ENCODE measurements at places on chromosomes 4 and X.

GRCh38 chrX:106791495-106791894 lies 11.0 kb upstream of the TBC1D8B start:
- no peak for DNase-seq

DNA sequence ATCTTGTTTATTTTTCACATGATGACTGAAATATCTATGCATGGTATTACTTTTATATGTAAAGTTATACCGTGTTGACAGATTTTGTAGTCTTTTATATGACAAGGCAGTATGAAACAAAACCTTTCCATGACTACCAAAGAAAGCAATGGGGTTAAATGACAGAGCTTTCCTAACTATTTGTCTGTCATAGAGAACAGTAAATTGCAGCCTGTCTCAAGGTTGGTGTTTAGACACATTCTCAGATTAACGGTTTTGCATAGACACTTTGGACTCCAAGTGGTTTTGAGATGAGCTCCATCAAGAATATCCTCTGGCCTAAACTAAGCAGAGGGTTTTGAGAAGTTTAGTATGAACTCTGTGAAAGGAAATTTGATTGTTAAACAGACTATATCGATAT lies 180.7 kb upstream of the TENM3 start:
- no peak for DNase-seq

- DNase-seq, result no peak
These were observed 35.2 kb downstream of the SLC10A7 start for GRCh38 chr4:146486565-146486964.

DNA sequence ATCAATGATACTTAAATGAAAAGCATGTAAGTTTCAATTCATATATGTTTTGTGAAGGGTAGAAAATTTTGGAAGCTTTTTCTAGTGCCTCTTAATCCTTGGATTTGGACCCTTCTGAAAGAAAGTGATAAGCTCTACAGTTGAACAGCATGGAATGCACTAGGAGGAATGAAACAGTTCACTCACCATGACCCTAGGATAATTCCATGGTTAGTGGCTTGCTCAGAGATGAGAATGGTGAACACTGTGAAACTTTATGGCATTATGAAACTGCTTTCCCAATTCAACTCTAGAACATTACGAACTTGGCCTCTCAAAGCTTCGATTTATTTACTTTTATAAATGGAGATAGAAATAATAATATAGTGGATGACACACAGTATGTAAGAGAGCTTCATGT lies 88.9 kb upstream of the FAT4 start:
- DNase-seq, result no peak

DNA sequence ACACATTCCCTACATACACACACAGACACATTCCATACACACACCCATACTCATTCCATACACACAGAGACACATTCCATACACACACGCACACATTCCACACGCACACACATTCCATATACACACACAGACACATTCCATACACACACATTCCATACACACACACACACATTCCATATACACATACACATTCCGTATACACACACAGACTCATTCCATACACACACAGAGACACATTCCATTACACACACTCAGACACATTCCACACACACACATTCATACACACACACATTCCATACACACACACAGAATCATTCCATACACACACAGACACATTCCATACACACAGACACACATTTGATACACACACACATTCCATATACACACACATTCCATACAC lies 15.2 kb downstream of the LINC00632 start:
- DNase-seq, result no peak

GRCh38 chr4:169246279-169246678 lies 24.5 kb downstream of the SH3RF1 start:
- DNase-seq, result no peak

DNA sequence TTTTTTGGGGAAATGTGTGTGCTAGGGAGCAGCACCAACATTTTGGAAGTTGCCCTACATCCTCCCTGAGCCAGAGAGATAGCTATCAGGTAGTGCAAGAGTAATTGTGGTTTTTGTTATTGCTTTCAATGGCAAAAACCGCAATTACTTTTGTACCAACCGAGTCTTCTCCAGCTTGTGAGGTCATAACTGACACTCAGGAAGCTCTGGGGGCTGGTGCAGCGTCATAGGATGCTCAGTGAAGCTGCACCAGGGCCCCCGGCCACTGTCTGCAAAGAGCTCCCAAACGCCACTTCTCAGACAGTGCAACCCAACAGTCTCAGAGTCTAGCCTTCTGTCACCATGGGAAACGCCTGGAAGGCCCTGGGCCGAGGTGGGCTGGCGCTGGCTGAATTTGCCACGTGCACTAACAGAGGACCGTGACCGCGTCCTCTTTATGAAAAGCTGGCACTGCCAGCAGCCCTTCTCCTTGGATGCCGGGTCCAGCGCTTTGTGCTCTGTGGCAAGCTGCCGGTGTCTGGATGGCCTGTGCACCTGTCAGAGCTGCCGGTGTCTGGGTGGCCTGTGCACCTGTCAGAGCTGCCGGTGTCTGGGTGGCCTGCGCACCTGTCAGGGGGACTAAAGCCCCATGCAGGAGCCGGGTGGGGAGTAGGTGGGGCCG lies 19.4 kb downstream of the SH3TC1 start:
- DNase-seq, result no peak

DNA sequence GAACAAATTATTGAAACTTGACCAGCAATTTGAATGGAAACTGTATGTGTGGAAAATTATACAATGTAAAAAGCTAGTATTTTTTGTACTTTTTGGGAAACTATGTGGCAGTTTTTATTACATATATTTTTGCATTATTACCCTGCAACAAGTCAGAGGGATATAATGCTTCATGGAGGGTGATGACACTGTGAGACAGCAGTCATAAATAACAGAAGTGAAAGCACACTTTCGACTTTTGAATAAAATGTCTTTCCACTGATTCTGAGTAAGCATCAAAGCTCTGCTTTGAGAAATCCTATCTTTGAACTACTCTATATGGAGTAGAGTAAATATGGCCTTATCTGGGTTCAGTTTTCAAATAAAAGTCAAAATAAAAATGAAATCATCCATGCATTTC lies 122.6 kb upstream of the PABPC4L start:
- no peak for DNase-seq

GRCh38 chr4:162506253-162506652 lies 342.5 kb upstream of the FSTL5 start:
- no peak for DNase-seq

DNA sequence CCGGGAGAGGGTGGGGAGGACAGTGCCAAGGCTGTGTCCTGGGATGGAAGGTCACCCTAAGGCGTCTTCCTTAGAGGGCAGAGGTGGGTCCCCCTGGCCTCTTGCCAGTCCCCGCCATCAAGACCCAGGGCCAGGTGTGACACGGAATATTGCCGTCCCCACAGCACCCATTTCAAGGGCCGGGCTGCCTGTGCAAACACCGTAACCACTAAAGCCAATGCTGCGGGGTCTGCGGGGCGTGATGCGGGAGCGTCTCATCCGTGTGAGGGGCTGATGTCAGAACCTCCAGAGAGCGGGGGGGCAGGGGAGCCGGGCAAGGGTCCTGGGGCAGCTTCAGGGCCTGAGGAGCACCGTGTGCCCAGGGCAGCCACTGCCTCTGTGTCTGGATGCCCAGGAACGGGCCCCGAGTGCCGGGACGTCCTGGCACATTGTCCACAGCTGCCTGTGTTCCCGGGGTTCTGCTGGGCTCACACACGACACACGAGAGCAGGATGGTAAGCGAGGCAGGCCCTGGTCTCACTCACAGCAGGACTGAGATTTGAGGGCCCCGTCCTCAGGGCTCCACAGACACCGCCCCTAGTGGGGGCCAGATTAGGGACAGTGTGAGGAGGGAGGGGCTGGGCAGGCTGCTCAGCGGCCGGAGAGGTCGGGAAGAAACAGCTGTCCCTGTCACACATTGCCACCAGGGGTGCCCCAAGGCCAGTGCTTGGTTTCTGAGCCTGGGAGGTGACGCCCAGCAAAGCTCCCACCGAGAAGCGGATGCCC lies 29.2 kb downstream of the NKX1-1 start:
- no peak for DNase-seq

DNA sequence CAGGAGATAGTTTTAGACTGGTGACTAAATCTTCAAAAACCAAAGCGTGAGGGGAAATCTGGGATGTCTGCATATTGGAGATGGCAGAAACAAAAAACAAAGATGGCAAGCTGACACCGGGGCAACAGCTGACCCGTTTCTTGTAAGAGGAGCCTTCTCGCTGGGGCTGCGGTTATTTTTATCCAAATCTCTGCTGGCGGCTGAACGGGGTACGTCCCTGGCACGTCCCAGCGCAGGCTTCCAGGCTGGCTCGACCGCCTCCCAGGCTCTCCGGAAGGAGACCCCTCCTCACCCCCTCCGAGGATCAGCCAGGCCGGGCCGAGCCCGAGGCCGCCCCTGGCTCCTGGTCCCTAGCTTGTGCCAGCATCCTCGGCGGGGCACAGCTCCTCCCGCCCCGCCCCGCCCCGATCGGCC lies 403 bp downstream of the SGCB start:
- DNase-seq, result no peak

- no peak for DNase-seq
These were observed 61.0 kb downstream of the CHST7 start for GRCh38 chrX:46634577-46634976.

- DNase-seq, result no peak
These were observed 61.8 kb downstream of the C4orf50 start for GRCh38 chr4:5956285-5957021.

DNA sequence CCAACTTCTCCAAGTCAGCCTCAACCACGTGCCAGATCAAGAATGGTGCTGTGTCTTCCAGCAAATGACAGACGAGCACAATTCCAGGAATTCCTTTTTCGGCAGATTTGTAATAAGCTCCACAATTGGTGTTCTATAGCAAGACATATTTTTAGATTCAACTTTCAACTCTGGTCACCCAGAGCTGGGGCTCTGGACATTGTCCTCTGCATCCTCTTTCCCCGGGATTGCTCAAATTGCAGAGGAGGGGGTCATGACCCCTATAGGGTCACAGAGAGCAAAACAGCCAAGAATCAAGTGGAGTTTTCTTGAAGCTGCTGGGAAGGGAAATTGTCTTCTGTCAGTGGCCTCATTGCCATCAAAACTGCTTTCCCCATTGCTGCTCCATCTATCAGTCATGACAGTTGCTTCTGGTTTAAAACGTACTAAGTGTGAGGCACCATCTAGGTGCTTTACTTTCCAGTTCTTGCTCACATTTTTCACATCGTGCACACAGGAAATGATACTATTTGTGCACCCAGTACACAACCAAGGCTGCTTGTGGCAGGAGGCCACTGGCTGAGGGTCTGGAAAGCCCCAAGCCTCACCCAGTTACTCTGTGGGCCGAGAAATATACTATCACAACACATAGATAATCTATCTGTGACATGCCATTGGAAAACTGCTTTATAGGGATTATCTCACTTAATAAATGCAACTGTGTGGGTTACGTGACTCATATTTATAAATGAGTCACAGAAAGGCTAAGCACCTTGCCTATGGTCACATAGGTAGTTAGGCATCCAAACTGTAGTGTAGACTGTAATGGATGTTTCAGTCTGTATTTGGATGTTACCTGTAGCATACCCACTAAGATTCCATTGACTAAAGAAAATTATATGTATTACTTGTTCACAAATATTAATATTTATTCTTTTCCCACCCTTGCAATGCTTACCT lies 91.7 kb upstream of the PHOX2B start:
- no peak for DNase-seq

- peak; percentile 95 for DNase-seq
These were observed at the start of gene FAM193A for GRCh38 chr4:2536193-2537010. FAM193A (plus strand) TSS chr4:2536647; CDS start chr4:2536916, 269 bp downstream.

DNA sequence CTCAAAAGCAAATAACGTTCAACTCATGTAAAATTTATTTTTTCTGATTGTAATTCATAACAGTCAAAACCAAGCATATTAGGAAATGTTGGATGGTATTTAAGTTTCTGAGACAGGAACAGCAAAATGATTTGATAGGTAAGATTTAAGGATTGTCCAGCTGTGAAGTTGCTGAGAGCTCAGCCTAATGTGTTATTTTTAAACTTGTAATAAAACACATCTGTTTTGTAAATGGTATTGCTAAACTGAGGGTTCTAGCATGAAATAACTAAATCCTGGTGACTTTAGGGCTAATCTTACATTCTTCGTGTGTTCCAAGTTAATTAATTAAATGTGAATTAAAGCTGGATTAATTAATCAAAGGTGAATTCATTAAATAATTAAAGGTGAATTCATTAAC lies 13.3 kb downstream of the TLR10 start:
- no peak for DNase-seq

GRCh38 chr4:90240333-90240732 lies 113.1 kb downstream of the CCSER1 start:
- no peak for DNase-seq

DNA sequence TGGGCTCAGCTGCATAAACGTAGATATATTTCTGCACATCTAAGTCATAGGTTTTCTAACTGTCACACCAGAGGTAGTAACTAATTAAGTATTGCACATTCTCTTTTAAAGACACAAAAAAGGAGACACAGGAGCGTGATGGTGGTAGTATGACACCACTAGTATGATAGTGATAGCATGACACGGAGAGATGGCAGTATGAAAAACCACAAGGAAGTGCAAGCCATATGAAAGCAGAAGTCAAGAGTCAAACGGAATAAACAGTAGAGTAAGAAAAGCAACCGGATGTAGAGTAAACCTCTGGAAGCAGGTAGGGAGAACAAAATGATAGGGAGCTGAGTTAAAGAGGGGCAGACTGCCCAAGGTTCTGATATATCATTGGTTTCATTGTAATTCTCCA lies 382.2 kb upstream of the INTU start:
- DNase-seq, result no peak

DNA sequence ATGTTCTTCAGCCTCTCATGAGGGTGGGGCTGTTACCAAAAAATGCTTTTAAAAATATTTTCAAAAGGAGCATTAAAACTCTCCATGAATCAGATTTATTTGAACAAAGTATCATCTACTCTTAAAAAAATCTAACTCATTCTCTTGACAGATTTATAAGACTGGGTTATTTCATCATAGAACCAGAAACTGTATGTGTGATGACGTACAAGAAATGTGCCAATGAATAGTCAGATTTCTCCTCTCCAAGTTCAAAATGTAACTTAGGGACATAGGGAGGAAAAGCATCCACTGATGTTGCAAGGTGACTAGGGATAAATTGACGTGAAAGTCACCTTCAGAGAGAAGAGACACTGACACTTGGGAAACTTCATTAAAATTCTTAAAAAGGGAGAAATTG lies 89.1 kb upstream of the CLNK start:
- no peak for DNase-seq

- DNase-seq, result no peak
These were observed 30.4 kb downstream of the STOX2 start for GRCh38 chr4:183935355-183936005.

- DNase-seq, result no peak
These were observed 39.8 kb downstream of the NHS start for GRCh38 chrX:17414839-17415238.

DNA sequence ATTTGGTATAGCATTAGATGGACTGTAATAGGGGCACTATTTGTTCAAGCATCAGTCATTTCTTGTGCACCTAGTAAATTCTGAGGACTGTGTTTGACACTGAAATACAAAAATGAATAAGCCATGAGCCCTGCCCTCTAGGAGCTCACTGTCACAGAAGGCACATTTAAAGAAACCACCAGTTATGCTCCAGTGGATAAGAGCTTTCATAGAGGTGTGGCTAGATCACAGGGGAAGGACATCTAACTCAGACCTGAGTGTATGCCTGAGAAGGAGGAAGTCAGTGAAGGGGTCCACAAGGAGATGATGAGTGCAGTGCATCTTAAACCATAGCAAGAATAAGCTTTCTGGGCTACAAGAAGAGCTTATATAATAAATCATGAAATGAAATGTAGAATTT lies 40.1 kb downstream of the BTC start:
- no peak for DNase-seq
